ENCODE measurements at places on chromosomes 2 and 18.

DNA sequence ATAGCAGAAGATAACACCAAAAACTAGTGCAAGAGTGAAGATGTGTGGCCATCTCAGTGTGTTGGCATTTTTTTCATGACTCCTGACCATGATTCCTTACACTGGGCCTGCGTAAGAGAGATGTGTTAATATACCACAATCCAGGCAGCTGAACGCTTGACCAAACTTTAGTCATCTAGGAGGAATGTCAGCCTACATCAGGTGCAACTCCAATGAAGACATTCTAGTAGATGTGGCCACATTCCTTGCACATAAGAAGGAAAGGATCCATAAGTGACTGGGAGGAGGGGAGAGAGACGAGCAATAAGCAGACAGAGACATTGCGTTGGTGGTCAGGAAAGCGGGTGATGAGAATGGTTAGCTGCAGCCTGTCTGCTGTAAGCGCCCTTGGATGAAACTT lies 42.6 kb downstream of the CYRIA start:
- no peak for DNase-seq

DNA sequence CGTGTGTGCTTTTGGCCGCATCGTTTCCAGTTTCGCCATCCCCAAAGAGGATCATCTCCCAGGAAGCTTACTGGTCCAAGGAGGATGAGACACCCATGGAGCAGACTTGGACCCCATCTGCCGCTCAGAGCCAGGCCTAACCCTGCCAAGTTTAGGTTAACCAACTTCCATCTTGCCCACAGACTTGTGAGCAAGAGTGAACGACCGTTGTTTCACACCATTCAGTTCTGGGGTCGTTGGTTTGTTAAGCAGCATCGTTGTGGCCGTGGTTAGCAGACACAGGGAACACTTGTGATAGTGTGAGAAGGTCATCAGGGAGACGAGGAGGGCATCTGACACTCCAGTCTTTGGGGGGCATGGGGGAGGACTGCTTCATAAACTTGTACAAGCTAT lies 15.1 kb downstream of the IL1R2 start:
- DNase-seq, result no peak

DNA sequence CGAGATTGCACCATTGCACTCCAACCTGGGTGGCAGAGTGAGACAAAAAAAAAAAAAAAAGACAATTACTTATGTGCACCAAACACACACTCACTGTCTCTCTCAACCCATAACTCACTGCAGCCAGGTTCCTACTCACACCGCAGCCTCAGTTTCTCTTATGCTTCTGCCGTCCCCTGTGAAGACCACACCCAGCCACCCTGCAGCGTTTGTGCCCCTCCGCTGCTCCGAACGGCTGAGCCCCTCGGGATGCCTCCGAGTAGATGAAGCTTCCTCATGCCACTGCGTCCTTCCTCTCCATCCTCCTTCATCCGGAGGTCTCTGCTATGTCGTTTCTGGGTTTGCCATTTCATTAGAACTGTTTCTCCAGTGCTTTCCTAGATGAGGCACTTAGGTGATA lies 160.1 kb downstream of the TWIST2 start:
- DNase-seq, result no peak

DNA sequence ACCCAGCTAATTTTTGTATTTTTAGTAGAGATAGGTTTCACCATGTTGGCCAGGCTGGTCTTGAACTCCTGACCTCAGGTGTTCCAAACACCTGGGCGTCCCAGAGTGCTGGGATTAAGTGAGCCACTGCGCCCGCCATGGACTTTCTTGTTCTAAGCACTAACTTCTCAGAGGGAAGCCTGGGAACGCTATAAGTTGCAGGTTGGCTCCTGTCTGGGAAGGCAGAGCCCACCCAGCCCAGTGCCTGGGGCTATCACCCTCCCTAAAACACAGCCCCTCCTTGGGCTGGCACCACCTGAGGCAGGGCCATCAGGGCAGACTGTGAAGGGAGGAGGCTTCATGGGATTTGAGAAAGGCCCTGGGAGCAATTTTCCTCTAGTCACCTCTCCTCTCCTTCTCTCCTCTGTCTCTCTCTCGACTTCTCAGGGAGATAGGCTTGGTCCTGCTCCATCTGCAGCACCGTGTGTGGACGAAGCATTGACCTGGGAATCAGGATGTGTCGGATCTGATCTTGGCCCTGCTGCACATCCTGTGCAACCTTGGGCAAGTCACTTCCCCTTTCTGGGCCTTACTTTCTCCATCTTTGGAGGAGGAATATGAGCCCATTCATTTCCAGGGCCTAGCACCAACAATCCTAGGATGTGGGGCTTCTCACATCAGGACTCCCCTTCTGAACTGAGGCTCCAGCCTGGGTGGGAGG lies 10.9 kb downstream of the PSD4 start:
- no peak for DNase-seq

DNA sequence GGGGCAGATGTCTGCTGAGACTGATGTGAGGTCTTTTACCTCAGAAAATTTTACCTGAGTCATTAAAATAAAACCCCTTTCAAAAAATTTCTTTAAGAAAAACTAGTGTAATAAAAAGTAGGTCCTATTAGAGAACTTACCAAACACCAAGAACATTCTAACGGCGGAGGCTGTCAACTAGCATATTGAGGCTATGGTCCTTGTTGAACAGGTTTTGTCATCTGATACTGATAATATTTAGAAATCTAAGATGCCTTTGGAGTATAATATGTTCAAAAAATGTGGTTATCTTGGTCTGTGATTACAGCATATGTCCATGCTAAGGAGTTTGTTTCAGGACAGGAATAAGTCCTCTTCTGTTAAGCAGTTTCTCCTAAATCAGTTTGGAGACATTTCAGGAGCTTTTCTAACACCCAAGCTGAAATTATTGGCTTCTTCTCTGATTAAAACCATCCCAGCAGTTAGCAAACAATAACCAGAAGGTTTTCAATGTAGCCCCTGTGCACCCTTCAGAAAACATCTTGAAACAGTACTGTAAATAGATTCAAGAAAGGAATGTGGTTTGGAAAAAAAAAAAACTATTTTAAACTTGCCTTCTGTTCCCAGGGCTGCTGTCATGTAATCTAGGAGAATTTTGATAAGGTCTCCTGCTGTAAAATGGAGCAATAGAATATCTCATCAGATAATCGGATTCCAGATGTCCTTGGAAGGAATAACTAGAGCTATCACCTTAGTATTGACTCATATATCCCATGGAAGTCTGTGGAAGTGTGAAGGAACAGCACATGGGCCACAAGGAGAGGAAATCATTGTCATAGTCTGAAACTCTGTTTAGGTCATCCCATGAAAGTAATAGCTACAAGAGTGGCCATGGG lies 58.7 kb upstream of the B3GNT2 start:
- DNase-seq, result no peak

- DNase-seq, result no peak
These were observed 102.2 kb downstream of the ALPK2 start for GRCh38 chr18:58526425-58527284.

DNA sequence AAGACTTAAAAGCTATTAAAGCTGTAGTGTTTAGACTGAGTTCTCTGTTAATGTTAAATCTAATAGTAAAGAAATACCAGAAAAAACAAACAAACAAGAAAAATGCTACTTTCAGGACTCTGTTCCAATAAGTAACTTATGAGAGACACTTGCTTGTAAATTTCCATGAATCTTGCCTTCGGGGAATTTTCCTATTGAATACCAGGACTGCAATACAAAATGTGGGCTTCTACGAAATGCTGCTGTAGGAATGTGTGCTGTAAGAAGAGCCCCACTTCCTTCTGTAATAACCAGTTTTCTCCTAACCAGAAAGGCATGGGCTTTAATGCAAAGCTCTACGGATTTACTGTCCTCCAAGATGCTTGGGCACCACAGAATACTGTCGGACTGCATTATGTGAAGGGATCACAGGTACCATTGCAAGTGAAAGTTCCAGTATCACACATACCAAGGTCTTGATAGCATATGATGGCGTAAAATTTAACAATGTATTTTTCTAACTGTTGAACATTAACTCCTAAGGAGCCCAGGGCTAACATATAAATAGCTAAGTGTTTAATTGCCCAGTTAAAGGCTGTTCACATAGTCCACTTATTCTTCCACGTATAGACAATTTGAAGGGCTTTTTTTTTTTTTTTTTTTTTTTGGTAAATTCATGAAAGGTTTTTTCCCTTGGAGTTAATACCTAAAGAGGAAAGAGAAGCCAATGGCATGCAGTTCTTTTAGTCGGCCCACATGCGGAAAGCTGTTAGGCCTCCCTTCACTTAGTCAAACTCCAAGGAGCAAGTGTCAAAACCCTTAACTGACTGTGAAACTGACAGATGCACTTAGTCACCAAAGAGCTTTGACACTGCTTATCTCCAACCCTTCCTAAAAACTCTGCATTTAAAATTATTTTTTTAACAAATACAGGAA lies 564.0 kb upstream of the POU3F3 start:
- no peak for DNase-seq

DNA sequence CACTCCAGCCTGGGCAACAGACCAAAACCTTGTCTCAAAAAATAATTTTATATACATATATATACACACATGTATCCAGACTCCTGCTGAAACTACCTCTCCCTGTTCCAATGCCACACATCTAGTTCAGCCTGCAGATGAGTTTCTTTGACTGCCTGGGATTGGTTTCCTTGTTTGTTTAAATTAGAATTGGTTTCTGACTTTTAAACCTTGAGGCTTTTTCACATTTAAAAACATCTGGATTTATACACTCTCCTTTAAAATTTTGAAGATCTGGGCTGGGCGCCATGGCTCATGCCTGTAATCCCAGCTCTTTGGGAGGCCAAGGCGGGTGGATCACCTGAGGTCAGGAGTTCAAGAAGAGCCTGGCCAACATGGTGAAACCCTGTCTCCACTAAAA lies 21.8 kb upstream of the CXCR1 start:
- DNase-seq, result no peak

DNA sequence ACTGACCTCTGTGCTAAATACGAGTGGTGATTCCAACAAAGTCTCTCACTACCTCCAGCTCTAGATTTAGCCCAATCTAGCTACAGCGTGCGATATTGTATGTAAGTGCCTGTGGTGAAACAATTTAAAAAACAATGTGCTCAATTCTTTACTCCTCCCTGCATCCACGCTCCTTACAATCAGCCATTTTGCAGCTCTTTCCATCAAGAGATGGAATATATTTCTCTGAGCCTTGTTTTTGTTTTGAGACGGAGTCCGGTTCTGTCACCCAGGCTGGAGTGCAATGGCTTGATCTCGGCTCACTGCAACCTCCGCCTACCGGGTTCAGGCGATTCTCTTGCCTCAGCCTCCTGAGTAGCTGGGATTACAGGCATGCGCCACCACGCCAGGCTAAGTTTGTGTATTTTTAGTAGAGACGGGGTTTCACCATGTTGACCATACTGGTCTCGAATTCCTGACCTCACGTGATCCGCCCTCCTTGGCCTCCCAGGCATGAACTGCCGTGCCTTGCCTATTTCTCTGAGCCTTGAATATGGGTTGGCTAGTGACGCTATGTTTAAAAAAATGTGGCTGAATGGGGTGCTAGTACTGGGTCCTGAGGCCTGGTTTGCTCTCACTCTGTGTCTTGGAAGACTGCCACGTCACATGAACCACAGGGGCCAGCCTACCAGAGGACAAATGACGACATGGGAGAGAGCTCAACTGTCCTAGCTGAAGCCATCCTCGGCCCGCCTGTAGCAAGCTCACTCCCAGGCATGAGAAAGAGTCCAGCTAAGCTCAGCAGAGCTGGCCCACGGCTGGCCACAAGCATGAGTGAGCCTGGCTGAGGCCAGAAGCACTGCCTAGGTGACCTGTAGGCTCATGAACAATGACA lies 14.8 kb downstream of the WDFY1 start:
- DNase-seq, result no peak

GRCh38 chr2:240819858-240820606 lies at the start of gene KIF1A:
Gene KIF1A (minus strand): TSS chr2:240820219. CDS start chr2:240797752, 22,467 bp downstream.
- DNase-seq, result no peak

DNA sequence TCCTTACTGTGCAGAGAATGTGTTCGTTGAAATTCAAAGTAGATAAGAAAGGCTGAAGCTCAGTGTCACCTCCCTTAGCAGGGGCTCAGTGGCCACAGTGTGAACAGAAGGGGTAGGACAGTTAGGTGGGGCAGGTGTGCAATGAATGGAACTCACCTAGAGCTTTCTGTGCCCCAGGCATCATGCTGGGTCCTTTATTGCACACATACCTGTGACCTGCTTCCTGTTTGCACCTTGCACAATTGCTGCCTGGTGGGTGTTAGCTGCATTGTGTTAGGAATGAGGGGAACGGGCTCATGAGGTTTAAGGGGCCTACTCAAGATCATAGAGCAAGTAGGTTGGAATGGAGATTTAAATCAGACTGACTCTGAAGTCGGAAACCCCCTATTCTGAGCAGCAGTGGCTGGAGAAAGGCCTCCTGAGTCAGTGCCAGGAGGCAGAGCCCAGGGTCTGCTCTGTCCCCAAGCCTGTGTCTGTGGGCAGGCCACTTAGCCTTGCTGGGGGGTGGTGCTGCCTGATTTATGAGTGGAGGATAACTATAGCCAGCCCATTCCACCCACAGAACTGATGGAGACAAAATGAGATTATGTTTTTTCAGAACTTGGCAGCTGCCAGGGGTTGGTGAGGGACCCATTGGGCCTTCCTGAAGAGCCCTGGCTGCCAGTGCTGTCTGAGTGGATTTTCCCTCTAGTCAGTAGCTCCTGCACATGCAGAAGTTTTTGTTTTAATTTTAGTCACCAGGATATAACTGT lies 76.2 kb downstream of the NPAS2 start:
- DNase-seq, result no peak

DNA sequence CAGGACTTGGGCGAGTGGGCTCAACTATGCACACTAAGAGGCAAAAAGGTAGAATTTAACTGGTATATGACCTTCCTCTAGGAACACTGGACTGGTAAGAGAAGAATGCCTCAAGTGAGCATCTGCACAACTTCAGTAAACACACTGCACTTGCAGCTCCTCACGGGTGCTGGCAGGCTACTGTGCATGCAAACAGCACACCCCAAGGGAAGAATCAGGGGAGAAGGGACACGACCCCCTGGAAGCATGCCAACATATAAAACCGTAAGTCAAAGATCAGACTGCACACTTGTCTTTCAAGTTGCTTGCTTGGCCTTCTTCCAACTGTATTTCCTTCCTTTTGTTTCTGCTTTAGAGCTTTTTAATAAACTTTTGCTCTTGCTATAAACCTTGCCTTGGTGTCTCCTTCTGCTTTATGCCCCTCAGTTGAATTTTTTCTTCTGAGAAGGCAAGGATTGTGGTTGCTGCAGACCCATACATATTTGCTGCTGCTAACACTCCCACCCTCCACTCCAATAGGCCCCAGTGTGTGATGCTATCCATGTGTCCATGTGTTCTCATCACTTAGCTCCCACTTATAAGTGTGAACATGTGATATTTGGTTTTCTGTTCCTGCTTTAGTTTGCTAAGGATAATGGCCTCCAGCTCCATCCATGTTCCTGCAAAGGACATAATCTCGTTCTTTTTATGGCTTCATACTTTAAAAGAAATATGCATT lies 263.7 kb upstream of the SPOPL start:
- DNase-seq, result no peak

DNA sequence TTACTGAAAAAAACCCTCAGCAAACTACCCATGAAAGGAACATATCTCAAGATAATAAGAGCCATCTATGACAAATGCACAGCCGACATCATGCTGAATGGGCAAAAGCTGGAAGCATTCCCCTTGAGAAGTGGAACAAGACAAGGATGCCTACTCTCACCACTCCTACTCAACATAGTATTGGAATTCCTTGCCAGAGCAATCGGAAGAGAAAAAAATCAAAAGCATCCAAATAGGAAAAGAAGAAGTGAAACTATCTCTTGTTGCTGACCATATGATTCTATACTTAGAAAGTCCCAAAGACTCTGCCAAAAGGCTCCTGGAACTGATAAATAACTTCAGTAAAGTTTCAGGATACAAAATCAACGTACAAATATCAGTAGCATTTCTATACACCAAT lies 40.6 kb upstream of the MSTN start:
- no peak for DNase-seq

All from stimulated activated CD8-positive, alpha-beta memory T cell treated with anti-CD3 and anti-CD28 coated beads, Interleukin-2, amount 100 ng/mL, for 1 hour (primary cell).